Right atrium auricular region (tissue), 2 donors: ENCODE measurements at places on chromosomes 11 and 22. TPM values are rescaled to one million over a fixed set of nuclear protein-coding genes. Genes with fewer than 3 reads are reported as not detected.

- no peak for DNase-seq
These were observed 13.8 kb downstream of the LIF start for GRCh38 chr22:30232716-30233218.

DNA sequence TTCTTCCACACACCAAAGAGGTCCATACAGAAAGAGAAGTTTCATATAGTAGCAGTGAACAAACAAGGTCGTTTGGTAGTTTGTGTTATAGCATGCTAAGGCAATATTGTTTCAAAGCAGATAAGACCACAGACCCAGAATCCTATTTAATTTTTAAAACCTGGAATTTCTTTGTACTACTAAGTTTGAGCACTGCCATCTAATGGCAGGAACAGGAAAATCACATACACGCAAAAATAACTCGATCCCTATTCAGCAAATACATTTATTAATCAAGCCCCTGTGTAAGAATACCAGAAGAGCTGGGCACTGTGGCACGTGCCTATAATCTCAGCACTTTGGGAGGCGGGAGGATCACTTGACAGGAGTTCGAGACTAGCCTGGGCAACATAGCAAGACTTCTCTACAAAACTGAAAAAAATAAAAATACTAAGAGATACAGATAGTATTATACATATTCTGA, 2.9 kb upstream of the BTBD10 start:
- no peak for DNase-seq

- DNase-seq, result no peak
These were observed 84.4 kb downstream of the GALNT18 start for GRCh38 chr11:11537372-11537771.

GRCh38 chr22:34946339-34946985, 119.5 kb upstream of the ISX start:
- no peak for DNase-seq

The APOBEC3A gene
- not detected for total RNA-seq

The ENTHD1 gene
- total RNA-seq, result not detected

DNA sequence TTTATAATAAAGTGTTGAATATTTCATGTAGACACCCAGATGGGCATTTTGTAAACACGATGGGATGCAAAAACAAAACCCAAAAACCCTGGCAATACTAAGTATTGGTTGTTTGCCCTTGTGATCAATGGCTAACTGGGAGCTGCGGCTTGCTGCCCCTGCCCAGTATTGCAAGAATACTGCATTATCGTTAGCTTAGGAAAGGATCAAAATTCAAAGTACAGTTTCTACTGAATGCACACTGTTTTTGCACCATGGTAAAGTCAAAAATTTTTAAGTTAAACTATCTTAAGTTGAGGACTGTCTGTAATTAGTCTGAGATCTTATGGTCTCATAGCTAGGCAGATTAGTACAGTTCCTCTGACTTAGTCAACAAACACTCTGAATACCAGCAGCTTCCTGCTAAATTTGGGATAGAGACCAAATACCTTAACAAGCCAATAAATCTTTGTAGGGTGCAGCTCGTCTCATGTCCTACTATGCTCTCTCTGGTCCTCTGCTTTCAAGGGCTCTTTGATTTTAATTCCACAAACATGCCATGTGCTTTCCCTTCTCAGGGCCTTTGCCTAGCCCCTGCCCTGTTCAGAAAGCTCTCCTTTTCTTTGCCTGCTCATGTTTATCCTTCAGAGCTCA, 4.0 kb downstream of the CCDC90B start:
- no peak for DNase-seq

DNA sequence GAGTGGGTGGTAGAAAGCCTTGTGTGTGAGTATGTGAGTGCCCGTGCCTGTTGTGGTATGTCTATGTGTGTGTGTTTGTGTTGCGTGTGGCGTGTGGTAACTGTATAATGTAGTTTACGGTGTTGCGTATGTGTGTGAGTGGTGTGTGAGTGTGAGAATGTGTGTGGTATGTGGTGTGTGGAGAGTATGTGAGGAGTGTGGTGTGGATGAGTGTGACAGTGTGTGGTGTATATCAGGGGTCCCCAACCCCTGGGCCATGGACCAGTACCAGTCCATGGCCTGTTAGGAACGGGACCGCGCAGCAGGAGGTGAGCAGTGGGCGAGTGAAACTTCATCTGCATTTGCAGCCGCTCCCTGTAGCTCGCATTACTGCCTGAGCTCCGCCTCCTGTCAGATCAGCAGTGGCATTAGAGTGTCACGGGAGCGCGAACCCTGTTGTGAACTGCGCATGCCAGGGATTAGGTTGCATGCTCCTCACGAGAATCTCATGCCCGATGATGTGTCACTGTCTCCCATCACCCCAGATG, 5.7 kb downstream of the UPK3A start:
- no peak for DNase-seq

The SUSD2 gene
- total RNA-seq, result 4.9 TPM

The UBQLN3 gene
- total RNA-seq, result not detected

The PHF21A gene
- total RNA-seq, result 27.6 TPM

- DNase-seq, result no peak
These were observed 1.4 kb upstream of the DGAT2 start for GRCh38 chr11:75767228-75767572.

- no peak for DNase-seq
These were observed 387.9 kb downstream of the MN1 start for GRCh38 chr22:27413702-27414101.

The OR8A1 gene
- not detected for total RNA-seq

- DNase-seq, result peak; percentile 85
These were observed at the start of gene TP53I11 for GRCh38 chr11:44950625-44951476. TSS of gene TP53I11 (minus strand) at chr11:44950883. CDS start at chr11:44938335, 12,548 bp downstream.

DNA sequence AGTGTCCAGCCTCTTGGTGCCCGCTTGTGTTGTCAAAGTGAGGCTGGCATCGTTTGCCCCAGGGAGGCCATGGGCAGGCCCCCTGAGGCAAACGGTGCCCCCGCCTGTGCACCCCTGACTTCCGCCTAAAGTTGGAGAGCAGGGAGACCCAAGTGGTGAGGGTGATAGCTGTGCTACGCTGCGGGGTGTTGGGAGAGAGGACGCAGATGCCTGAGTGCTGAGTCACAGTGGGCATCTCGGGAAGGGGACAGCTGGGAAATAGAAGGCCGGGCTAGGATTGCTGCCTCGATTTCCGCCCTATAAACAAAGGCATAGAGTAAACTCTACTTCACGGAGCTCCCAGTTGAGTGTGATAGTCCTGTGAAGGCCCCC, 5.8 kb downstream of the GRIK4 start:
- DNase-seq, result no peak

- no peak for DNase-seq
These were observed 129.4 kb downstream of the CCDC34 start for GRCh38 chr11:27233654-27234042.

The TREH gene
- total RNA-seq, result not detected

GRCh38 chr11:86292912-86293616, 9.0 kb upstream of the HIKESHI start:
- DNase-seq, result no peak

DNA sequence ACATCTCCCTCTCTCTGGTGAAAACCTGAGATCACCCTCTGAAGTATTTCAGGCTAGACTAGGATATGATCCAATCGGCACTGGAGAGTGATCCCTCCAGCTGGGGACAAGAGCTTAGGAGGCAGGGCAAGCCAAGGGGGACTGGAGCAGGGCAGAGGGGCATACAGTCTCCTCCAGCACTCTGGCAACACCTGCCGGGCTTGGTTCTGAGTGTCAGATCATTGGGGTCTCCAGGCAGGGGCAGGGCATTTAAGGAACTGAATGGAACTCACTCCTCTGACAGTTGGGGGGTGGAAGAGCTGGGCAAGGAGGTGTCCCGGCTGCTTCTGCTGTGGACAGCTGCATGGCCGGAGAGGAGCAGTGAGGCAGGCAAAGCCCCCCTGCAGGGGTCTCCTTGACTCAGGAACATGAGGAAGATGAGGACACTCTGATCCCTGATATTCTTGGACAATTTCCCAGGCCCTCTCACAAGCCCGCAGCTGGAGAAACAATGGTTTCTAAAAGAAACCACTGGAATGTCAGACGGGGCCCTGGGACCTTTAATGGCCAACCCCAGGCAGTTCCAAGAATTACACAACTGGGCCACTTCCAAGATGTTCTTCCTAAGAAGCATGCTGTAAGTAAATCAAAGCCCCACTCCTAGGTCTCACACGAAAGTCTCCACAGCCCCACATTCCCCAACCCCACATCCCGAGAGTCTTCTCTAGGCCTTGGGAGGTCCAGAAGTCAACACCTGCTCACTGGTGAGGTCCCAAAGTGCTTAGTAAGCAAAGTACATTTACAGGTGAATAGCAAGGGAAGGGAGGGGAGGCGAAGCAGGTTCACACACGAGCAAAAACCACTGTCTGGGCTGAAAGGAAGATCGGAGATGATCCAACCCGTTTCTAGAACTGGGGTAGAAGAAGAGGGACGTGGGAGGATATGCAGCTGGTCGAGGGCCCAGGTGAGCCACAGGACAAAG, 1.2 kb upstream of the CCDC86 start:
- no peak for DNase-seq

The OR2AT4 gene
- not detected for total RNA-seq

GRCh38 chr22:50170453-50171318, at the start of gene PANX2:
TSS of gene PANX2 (plus strand) at chr22:50170731. CDS start at chr22:50170731, 0 bp downstream.
- no peak for DNase-seq

DNA sequence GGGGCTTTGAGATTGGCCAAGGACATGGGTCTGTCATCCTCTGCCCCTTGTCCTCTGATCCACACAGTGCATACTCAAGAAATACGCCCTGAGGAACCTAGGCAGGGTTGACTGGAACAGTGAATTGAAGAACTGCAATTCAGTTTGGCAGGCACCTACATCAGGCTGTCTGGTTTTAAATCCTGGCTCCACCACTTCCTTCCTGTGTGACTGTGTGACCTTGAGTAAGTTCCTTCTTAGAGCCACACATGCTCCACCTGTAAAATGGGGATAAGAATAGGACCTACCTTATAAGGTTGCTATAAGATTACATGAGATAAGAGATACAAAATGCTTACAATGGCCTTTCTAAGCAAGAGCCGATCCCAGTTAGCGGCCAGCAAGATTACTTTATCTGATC, 15.8 kb upstream of the TCF20 start:
- no peak for DNase-seq

The CCDC73 gene
- not detected for total RNA-seq

DNA sequence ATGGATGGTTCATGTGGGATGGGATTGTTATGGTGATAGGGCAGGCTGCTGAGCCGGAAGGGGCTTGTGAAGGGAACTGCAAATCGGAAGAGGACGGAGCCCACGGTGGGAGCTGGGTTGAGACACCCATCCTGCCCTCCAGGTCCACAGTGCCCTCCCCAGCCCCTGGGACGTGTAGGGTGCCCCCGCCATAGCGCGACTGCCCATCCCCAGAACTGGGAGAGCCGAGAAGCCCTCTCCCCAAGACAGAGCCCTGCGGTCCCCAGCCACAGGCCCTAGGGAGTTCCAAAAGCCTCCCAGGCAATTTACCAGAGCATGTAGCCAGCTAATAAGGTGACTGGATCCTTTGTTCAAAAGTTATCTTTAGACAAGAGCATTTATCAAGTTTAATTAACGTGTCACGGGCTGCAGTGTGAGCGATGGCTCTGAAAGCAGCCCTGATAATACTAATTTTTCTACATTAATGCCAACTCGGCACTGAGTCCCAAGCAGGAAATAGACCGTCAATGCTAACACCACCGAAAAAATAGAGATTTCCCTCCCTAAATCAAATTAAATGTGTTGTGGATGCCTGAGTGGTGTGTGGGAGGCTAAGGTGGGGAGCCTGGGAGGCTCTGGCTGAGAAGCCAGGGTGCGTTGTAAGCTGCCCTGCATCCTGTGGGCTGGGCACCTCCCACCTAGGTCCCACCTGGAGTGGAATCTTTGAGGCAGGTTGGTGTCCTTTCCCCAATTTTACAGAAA, 76.8 kb upstream of the RTL6 start:
- no peak for DNase-seq

- DNase-seq, result no peak
These were observed 34.4 kb upstream of the CALCB start for GRCh38 chr11:15038963-15039362.

The OR52B6 gene
- not detected for total RNA-seq

GRCh38 chr11:58582437-58582836, 3.6 kb downstream of the ZFP91 start:
- DNase-seq, result no peak

- no peak for DNase-seq
These were observed 13.0 kb downstream of the MS4A3 start for GRCh38 chr11:60069450-60069849.

- no peak for DNase-seq
These were observed 49.9 kb downstream of the RSF1 start for GRCh38 chr11:77770629-77771028.

- DNase-seq, result no peak
These were observed 1.4 kb downstream of the ARVCF start for GRCh38 chr22:20015187-20015625.

- DNase-seq, result no peak
These were observed 3.8 kb upstream of the PDXP start for GRCh38 chr22:37654563-37655251.

GRCh38 chr11:2564008-2564530, 119.3 kb downstream of the KCNQ1 start:
- DNase-seq, result no peak

DNA sequence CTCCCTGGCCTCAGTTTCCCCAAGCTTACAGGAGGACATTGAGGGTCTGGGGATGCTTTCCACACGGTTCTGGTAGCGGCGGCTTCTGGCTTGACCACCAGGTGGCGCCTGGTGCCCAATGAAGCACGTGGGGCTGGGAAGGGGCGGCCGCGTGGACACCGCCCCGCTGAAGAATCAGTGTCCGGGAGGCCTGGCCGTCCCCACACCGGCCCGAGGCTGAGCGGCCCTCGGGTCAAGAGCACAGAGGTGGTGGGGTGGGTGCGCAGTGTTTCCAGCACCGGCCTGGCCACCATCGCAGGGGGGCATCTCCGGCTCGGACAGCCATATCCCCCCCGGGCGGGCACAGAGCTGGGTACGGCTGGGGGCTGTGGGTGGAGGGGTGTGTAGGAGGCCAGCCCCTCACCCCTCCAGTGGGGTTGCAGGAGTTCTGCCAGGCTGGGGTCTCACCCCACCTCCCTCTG, 27.8 kb upstream of the PPARA start:
- DNase-seq, result no peak

The CDHR5 gene
- not detected for total RNA-seq

The C11orf21 gene
- 11.9 TPM for total RNA-seq

GRCh38 chr11:117900121-117900648, 23.7 kb upstream of the FXYD6 start:
- DNase-seq, result no peak

The OR9I1 gene
- total RNA-seq, result not detected

GRCh38 chr11:125199915-125200314, 35.4 kb downstream of the PKNOX2 start:
- DNase-seq, result no peak

The ACAD8 gene
- total RNA-seq, result 17.6 TPM

GRCh38 chr11:63837027-63837688, 1.8 kb upstream of the MARK2 start:
- peak; percentile 84 for DNase-seq

- peak; percentile 65 for DNase-seq
These were observed 24.4 kb downstream of the RTN4R start for GRCh38 chr22:20243537-20244249.

The VPS51 gene
- 147 TPM for total RNA-seq

The SLC22A25 gene
- not detected for total RNA-seq
